Activated CD4-positive, CD25-positive, alpha-beta regulatory T cell treated with anti-CD3 and anti-CD28 coated beads, Interleukin-2, amount 50 U/mL, for 24 hours (primary cell): ENCODE measurements at places on chromosomes 12 and 14.
A peak's percentile ranks its signal among the peaks of the same experiment; 100 is the strongest.

DNA sequence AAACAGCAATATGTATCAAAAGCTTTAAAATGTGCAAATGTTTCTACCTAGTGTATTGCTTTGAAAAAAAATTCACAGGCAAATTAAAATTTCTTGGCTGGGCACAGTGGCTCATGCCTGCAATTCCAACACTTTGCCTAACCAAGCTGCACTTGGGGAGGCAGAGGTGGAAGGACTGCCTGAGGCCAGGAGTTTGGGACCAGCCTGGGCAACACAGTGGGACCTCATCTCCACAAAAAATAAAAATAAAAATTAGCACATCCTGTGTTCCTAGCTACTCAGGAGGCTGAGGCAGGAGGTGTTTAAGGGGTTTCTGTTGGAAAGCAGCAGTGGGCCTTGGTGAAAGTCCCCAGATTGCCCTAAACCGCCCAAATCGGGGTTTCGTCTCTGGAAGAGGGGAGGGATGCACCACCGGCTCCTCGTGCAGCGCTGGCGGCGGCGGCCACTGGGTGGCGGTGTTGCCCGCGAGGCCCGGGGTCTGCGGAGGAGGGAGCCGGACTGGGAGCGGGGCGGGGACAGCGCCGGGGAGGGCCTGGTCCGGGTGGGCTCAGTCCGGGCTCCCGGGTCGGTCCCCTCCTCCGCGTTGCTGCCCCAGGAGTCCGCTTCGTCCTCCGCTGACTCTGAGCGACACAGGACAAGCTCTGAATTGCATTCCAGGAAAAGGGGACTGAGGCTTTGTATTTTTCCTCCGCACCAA lies 265.6 kb downstream of the AACS start:
- peak; percentile 41 for ATAC-seq

- peak; percentile 91 for ATAC-seq
Observed at GRCh38 chr14:71143381-71144290, 236.4 kb downstream of the PCNX1 start.

DNA sequence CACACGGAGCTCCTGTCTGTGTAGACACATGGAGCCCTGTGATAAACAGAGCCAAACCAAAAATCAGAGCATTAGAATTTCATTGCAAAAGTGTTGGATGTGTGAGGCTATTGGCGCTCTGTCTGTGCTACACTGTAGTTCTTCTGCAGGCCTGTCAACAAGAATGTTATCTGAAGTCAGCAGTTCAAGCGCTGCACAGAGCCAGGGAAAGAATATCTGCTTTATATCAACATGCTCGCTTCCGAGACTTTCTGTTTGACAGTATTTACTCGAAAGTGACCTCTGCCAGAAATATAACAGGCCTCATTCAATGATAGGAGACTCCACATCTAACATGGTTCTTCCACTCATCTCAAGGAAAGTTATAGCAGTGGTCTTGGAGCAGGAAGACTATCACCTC lies 118.3 kb downstream of the CCER1 start:
- ATAC-seq = no peak

DNA sequence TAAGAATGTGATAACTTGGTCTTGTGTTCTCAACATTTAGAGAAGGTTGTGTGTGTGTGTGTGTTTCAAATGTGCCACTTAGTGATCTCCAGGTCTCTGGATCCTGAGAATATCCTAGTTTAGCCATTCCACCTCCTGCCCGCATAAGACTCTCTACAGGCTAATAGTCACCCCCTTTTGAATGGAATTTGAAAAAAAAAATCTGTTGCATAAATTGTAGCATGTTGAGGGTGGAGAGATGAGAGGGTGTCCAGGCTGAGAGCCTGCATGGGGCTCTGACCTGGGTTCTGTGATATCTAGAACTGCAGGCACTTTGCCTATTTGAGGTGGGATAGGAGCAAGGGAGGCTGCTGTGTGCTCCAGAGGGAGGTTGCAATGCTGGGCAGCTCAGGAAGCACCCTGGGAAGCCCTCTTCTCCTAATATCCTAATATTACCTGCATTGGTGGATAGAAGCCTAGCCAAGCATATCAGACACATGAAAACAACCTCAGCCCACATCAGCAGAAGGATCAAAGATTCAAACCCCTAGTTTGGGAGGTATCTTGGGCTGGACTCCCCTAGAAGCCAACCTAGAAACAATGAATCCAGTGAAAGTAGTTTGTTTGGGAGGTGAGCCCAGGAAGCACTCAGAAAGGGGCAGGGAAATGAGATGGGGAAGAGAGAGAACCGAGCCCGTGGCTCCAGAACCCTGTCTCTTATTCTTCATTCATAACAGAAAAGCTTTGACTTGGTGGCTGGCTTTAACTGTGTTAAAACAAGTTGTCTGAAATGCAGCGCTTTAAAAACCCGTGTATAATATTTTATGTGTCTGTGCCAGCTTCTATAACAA lies 35.6 kb upstream of the RBM19 start:
- ATAC-seq = no peak

- no peak for ATAC-seq
Observed at GRCh38 chr12:121358073-121358472, 5.9 kb upstream of the ANAPC5 start.

DNA sequence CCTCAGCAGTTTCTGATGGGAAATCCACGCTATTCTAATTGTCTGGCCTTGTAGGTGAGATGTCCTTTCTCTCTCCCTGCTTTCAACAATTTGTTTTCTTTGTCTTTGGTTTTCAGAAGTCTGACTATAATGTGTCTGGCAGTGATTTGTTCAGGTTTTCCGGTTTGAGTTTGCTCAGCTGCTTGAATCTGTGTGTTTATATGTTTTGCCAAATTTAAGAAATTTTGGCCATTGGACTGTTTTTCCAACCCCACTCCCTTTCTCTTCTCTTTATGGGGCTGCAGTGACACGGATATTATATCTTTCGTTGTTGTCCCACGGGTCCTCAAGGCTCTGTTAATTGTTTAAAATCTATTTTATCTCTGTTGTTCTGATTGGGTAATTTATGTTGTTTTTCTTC lies 105.0 kb downstream of the ADGRD1 start:
- no peak for ATAC-seq

- ATAC-seq = no peak
Observed at GRCh38 chr12:39368891-39369290, 74.0 kb downstream of the KIF21A start.

DNA sequence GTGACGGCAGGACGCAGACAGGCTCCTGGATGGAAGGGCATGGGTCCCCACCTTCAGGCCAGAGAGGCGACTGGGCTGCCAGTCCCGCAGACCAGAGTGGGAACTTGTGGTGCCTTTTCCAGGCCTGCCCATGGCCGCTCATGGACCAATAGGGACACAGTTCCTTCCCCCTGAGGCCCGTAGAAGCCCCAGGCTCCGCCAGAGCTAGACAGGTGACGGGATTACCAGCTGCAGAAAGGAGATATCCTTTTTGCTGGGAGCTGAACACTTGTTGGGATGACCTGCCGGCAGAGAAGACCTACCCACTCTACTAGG lies 73.6 kb upstream of the RASSF8 start:
- ATAC-seq = no peak

DNA sequence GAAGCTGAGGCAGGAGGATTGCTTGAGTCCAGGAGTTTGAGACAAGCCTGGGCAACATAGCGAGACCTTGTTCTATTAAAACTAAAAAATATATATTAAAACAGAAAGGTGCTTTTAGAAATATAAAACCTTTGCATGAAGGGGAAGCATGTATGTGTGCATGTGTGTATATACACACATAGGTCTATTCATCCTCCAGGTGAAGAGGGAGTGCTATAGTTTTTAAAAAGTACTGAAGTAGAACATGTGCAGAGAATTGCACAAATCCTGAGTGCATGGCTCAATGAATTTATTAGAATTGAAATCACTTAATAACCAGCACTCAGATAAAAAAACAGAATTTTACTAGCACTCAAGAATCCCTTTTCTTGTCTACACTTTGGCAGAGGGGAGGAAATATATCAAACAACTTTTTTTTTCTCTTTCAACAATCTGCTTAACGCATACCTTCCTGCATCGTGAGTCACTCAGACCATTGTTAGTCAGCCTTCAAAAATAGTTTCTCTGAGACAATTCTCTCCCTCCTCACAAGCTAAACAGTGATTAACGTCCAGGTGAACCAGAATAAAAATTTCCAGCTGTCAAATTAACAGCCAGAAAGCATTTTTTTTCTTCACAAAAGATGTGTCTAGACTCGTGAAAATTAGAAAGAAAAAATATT lies 17.7 kb upstream of the NEDD1 start:
- peak; percentile 72 for ATAC-seq

DNA sequence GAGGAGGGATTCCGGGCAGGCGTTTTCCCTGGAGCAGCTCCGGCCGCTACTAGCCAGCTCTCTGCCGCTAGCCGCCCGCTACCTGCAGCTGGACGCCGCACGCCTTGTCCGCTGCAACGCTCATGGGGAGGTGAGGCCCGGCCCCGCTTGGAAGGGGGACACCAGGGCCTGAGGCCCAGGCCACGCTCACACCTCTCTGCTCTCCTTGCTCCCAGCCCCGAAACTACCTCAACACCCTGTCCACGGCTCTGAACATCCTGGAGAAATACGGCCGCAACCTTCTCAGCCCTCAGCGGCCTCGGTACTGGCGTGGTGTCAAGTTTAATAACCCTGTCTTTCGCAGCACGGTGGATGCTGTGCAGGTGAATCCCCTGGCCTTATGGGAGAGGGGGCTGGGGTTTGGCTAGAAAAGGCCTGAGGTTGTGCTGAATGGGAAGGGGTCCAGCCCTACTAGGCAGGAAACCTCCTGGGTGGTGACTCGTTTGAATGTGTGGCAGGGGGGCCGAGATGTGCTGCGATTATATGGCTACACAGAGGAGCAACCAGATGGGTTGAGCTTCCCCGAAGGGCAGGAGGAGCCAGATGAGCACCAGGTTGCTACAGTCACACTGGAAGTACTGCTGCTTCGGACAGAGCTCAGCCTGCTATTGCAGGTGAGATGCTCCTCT lies 597 bp downstream of the RNF31 start:
- ATAC-seq = no peak

DNA sequence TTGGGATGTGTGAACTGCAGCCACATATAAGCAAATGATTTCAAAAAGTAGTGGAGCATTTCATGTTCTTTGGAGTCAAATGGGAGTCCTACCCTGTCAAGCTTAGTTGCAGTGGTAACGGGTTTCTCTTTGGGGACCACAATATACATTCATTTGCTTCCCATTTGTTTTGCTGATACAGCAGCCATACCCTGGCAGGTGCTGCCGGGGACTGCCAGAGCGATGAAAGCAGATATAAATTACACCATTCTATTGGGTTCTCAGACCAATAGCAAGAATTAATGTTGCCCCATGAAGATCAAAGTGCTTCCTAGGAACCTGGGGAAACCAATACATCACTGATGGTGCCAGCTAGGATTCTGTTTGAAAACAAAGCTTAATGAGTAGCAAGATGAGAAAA lies 1621.5 kb upstream of the FLRT2 start:
- no peak for ATAC-seq

DNA sequence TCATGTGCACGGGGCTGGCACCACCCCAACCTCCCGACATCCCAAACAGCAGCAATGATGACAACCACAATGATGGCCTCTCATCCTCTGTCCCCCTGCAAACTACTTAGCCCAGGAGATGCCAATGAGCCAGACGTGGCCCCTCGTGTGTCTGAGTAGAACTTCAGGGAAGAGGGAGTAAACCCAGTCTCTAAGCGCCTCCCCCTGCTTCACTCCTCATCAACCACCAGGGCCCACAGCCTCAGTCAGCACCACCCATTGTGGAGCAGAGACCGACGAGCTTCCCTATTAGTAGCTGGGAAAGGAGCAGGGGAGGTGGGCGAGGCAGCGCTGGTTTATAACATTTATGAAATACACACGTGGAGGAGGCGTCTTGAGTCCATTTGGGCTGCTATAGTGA lies 182.7 kb upstream of the SFSWAP start:
- no peak for ATAC-seq

DNA sequence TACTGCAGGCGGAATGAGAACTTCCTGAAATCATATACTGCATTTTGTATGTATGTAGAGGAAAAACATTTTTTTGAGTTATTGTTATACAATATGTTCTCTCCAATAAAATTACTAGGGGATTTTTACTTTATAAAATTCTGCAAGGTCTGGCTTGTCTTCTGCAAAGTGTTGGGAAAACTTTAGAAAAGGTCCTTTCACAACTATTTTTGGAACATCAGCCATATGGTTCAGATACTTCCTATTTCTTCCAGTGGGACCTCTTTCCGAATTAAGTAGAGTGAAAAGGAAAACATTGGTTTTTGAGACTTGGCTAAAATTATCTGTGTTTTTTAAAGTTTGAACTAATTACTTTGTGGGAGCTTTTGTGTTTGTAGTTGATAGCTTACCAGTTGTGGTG lies 52.7 kb downstream of the DAAM1 start:
- ATAC-seq = no peak

GRCh38 chr12:43832463-43833168 lies 3.3 kb upstream of the TMEM117 start:
- ATAC-seq = no peak

DNA sequence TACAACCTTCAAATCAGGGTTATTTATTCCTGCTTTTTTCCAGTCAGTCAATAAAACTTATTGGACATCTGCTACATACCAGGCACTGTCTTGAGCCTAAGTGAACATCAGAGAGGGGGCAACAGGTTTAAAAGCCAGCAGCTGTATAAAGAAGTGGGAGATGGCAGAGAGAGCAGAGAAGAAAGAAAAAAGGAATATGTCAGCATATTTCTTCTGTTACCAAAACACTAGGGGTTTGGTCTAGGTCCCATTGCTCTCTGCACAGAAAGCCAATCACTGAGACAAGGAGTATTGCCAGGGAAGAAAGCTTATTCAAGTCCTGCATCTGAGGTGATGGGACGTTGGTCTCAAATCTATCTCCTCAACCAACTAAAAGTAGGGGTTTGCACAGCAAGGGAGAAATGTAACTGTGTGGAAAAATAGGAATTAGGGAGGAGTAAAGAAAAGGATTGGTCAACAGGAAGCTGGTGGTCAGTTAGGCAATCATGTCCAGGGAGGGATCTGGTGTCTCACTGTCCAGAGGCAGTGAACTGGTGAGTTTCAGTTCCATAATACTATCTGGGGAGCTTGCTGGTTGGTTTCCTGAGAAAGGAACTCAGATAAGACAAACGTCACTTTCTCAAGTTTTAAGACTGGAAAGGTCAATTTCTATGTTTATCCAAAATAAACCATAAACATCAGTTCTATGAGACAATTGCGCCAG lies 107.5 kb downstream of the PHLDA1 start:
- ATAC-seq = no peak

GRCh38 chr14:72303930-72304329 lies 371.7 kb downstream of the RGS6 start:
- ATAC-seq = no peak

DNA sequence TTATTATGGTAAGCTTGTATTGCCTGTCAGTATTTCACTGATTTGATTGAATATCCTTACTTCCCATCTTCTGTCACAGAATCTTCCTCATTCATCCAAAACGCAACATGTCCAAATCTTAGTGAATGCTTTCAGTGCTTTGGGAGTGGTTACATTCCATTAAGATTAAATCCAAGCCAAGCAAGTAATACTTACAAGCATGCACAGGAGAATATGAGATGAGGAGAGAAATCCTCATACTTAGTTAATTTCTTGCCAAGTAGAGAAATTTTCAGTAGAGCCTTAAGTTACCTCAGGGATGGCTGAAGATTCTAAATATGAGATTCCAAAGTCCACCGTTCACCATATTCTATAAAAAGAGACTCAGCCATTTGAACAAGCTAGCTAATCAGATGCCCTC lies 316.0 kb downstream of the RAD51B start:
- ATAC-seq = no peak
